ENCODE measurements at places on chromosomes 12 and 14.
A peak's percentile ranks its signal among the peaks of the same experiment; 100 is the strongest.

DNA sequence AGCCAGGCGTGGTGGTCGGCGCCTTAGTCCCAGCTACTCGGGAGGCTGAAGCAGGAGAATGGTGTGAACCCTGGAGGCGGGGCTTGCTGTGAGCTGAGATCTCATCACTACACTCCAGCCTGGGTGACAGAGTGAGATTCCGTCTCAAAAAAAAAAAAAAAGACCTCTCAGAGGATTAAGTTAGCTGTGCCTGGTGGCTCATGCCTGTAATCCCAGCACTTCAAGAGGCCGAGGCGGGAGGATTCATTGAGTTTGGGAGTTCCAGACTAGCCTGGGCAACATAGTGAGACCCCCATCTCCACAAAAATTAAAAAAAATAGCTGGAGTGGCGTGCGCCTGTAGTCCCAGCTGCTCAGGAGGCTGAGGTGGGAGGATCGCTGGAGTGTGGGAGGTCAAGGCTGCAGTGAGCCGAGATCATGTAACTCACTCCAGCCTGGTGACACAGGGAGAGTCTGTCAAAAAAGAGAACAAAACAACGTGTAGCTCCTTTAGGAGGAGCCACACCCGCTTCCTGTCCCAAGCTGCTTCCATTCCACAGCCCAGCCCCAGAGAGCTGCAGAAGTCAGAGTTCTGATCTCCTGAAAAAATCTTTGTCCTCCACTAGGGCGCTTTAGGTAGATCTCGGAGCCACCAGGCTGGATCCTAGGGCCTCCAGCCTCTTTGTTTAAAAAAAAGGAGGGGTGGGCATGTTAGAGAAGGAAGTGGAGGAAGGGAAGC, 11.5 kb upstream of the ULK1 start:
- DNase-seq = no peak

DNA sequence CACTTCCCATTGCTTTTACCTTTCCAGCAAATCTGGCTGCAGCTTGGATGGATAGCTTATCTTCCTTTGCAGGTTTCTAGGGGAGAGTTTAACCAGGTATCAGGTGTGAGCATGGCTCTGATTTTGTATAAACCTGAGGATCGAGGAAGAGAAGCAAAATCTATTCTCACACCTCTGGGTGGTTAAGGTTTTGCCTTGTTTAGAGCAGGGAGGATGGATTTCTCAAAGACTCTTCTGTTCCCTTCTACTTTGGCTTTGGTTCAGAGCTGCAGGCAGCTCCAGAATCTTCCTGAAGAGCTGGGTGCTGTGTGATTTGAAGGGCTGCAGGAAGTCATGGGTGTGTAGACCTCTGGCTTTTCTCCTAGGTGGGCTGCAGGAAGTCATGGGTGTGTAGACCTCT, 1.7 kb downstream of the JDP2 start:
- no peak for DNase-seq

- no peak for DNase-seq
Measured at GRCh38 chr12:116804051-116804450, 65.9 kb downstream of the RNFT2 start.

DNA sequence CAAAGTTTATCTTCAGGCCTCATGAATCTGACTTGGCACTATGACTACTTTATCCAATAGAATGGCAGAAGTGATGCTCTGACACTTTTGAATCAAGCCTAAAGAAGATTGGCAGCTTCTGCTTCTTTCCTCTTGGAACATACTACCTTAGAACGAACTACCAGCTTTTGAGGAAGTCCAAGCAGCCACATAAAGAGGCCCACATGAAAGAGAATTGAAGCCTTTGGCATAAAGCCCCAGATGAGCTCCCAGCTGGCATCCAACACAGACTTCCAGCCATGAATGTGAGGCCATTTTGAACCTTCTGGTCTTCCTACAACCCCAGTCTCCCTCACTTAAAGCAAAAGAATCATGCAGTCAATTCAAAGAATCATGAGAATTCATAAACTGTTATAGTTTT, 65.8 kb downstream of the EEA1 start:
- DNase-seq = no peak

- no peak for DNase-seq
Measured at GRCh38 chr14:95756751-95757150, 42.8 kb upstream of the TCL1A start.

- no peak for DNase-seq
Measured at GRCh38 chr12:121232977-121233627, 23.2 kb downstream of the P2RX4 start.

- DNase-seq = no peak
Measured at GRCh38 chr14:91844029-91844428, 23.3 kb downstream of the TC2N start.

DNA sequence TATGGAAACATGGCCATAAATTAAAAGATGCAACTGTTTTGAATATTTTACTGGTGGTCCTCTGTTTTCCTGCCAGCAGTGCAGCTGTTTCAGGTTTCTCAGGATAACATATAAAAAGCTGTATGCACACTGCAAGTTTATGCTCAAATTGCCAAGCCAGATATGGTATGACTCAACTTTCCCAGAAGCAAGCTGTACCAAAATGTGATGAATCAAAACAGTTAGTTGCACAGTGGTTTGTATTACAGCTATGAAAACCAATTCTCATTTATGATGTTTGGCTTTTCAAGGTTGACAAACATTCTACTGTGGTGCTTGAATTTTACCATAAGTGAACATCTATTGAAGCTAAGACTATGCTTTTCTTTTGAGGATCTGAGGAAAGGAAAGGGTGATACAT, 15.5 kb downstream of the TRMT5 start:
- DNase-seq = no peak

DNA sequence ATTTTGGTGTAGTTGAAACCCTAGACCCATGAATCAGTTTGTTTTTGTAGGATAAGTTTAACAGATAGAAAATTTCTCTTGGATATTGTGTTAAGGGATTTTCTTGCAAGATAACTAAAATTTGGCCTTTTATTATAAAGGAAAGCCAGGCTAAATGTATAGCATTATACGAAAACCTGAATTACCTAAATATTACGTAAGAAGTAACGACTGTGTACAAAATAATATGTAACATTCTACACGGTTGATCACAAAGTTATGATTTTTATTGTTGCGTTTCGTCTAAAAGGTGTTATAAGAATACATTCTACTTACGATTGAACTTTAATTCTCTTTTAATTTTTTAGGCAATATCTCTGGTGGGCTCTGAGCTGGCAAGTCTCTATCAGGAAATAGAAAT, 63.9 kb downstream of the KNTC1 start:
- no peak for DNase-seq

DNA sequence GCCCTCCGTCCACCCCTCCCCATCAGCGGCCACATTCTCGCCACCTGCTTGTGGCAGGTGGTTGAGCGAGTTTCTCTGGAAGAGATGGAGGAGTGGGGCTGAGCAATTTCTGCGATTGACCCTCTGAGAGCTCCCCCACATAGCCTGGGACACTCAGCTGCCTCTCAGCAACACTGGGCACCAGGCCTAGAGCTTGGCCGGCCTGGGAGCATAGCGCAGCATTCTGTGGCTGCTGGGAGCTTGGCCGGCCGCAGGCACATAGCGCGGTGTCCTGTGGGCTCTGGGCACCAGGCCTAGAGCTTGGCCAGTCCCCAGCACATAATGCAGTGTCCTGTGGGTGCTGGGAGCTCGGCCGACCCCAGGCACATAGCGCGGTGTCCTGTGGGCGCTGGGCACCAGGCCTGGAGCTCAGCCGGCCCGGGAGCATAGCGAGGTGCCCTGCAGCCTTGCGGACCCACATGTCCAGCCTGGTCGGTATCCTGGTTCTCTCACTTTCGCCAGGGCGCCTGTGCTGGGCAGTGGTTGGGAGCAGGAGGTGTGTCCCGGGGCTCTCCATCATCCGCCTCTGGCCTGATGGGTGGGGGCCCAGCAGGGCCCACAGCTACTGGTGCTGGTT, 43.8 kb downstream of the LRCOL1 start:
- no peak for DNase-seq

GRCh38 chr14:93333631-93334103, 831 bp upstream of the BTBD7 start:
- no peak for DNase-seq

DNA sequence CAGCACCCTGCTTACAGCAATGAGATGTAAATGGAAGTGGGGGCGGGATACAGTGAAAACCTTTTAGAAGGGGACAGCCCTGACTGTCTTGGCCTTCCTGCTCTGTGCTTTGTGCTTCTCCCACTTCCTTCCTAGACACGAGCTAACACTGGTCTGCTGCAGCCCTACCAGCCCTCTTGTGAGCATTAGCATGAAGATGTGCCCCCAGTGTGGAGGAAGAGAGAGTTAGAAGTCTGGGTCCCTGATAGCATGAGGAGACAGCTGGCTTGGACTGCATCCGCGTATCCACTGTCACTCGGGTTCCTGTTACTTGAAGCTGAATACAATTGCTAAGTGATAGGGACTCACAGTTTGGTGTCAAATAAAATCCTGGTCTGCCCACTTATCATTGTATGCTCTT, 248.1 kb upstream of the SOX5 start:
- no peak for DNase-seq

DNA sequence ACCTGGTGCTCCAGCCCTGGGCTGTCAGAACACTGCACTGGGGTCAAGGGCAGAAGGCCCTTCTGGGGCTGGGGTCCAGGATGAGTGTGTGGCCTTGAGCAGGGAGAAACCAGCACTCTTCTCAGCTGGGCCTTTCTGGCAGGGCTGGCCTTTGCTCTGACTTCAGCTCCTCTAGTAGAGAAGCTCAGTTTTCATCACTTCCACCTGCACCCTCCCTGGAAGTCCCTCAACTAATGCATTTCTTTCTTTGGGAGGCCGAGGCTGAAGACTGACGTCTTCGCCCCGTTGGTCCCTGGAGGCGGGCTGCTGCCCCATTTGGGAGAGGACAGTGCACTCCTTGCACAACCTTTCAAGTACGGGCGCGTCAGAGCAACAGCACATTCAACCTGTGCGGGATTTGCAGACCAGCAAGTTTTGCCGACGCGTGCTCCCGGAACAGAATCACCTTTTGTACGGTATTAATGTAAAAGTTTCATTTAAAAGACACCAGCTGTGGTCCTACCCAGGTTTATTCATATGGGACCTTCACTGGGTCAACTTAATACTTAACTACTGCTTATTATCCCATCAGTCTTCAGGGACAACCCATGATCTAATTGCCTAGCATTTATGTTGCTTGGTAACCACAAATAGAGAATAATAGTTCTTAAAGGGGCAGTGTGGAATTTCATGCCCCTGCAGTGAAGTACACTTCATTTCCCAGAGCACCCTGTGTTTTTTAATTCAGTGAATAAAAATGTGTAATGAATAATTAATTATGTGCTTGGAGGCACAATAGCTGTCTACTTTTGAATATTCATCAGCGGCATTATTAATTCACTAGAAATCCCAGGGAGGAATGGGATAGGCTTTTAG, 134.8 kb upstream of the VRK1 start:
- no peak for DNase-seq

DNA sequence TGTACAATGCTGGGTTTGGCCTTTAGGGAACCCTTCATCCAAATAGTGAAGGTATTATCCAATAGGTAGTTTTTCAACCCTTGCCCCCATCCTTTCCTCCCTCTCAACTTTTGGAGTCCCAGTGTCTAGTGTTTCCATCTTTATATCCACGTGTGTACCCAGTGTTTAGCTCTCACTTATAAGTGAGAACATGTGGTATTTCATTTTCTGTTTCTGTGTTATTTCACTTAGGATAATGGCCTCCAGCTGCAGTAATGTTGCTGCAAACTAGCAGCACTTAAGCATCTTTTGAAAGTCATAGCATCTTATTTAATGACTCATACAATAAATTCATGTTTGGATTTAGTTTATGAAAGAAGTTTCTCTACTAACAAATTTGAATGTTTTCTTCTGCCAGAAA, 442.5 kb downstream of the NELL2 start:
- DNase-seq = no peak

GRCh38 chr14:67237591-67237990, 3.6 kb upstream of the PALS1 start:
- DNase-seq = no peak

DNA sequence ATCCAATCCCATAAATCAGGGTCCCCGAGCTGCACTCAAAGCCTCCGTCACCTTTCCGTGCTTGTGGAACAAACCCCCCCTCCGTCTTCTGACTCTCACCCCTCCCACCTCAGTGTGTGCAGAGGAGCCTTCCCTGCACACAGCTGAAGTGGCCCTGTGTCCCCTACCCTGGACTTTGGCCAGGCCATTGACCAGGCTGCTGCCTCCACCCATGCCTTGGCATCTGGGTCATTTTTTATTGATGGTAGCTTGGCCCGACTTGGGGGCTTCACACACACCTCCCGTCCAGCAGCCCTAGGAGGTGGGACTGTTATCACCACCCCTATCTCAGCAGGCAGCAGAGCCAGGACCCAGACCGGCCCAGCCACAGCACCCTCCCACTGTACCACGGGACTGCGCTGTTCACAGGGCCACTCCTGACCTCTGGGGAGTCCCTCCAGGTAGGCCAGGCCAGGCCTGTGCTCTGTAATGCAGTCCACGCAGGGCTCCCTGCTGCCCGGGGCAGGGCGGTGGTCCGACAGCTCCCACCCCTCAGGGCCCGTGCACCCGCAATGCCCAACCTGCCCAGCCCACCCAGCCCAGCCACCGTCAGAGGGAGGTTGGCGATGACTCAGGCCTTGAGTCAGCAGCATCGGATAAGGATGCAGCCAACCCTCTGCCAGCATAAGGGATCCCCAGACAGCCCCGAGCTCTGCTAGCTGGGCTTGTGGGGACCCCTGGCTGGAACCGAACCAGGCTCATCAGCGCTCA, 9.2 kb upstream of the INF2 start:
- no peak for DNase-seq

DNA sequence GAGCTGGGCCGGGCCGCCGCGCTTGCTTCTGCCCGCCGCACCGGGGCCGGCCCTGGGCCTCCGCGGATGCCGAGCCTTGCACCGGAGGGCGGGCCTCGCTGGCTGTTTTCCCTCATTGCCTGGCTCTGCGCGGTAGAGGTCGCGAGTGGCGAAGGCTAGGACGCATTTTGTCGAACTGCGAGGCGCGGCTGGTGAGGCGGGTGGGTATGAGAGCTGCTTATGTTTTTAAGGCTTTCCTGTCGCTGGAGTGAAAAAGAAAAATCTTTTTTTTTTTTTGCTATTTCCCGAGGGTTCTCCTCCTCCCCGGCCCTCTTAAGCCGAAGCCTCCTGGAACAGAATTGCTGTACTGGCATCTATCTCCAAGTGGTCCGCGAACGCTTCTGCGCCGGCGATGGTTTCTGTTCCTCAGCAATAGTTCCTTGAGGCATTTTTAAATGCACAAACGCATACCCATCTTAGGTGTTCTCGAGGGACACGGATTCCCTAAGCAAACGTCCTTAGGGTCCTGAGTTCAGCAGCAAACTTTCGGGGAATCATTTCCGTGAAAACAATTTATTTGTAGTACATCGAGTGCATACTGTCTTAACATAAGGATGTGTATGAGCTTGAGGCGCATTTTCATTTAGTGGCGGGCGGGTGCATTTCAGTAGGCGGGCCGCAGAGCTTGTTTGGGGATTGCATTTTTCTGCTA, 631 bp downstream of the RESF1 start:
- peak; percentile 48 for DNase-seq
